Left ventricle myocardium inferior (tissue), 1 donor: ENCODE measurements at places on chromosomes 3 and 15.

DNA sequence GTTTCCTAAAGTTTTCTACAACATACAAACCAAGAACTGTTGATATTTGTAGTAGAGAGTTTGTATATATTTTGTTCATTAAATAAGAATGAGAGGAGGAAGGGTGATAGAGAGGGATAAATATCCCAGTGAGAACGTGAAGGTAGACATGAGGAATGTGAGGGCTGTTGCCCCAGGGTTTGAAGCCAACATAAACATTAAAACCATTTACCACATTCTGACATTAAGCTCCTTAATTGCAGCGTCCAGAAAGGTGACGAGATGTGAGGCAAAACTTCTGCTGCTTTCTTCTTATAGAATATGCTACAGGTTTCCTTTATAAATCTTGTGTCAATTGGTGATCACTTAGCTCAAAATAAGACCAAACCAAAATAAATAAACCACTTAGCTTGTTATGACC, 267.8 kb upstream of the CNTN4 start:
- DNase-seq, result no peak

- no peak for DNase-seq
Measured at GRCh38 chr15:72248514-72248913, 17.5 kb upstream of the PKM start.

DNA sequence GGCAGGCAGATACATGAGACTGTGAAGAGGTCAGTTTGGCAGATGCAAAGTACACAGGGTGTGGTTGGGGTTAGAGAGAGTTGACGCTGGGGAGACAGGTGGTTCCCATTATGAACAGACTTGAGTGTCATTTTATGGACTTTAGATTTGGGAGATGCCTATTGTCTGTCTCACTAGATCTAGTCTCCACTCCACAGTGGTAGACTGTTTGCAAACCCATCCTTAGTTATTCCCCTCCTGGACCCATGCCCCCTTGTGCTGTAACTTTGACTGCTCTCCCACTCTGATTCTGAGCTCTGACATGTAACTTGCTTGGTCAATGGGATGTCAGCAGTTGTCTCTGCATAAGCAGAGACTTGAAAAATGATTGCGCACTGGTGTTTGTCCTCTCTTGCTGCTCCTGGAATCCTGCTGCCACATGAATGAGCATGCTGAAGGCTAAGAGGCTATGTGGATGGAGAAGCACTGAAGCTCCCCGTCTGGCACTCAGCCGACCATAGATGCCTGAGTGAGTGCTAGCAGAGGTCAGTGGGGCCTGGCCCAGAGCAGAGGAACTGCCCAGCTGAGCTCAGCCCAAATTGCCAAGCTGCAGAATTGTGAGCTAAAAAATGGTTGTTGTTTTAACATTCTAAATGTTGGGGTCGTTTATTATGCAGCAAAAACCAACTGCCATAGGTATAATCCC, 88.2 kb downstream of the FAM43A start:
- no peak for DNase-seq

DNA sequence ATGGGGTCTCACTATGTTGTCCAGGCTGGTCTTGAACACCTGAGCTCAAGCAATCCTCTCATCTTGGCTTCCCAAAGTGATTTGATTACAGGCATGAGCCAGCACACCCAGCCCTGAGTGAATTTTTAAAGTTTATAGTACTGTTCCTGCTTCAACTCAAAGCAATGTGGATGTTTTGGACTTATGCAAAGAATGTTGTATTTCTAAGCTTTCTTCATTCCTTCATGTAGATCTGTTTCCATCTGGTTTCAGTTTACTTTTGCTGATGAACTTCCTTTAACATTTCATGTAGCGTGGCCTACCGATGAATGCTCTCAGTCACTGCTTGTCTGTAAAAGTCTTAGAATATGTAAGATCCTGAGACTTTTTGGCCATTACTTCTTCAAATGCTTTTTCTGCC, 23.2 kb downstream of the NRG4 start:
- no peak for DNase-seq

DNA sequence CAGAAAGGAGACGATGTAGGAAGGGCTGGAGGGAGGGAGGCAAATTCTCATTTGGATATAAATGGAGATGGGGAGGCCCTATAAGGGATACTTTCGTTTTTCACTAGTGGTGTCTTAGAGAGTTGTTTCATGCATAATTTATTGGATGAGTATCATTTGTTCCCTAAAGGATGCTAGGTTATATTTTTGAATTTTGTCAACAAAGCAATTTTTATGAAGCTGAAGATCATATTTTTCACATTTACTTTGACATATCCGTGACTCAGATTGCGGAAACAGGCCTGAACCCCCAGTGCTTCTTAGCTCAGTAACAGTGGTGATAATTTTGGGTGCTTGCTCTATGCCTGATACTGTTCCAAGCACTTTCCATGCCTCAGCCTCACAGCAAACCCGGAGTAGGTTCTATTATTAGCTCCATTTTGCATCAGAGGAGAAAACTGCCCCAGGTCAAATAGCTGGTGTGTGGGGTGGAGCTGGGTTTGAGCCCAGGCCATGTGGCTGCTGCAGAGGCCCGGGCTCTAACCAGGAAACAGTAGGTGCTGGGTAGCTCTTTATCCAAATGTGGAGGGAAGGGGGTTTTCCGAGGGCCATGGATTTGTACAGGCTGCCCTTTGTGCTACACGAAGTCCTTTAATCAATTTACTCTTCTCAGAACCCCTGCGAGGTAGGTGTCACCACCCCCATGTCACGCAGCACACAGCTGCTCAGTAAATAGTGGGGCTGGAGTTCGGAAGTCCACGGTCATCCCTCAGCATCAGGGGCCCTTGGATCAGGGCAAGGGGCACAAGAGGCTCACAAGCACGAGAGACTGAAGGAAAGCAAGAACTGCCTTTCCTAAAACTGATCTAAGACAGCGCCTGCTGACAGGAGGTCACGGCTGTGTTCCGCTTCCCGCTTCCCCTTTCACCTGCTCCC, 99.1 kb downstream of the SLC49A4 start:
- DNase-seq, result peak; percentile 36

DNA sequence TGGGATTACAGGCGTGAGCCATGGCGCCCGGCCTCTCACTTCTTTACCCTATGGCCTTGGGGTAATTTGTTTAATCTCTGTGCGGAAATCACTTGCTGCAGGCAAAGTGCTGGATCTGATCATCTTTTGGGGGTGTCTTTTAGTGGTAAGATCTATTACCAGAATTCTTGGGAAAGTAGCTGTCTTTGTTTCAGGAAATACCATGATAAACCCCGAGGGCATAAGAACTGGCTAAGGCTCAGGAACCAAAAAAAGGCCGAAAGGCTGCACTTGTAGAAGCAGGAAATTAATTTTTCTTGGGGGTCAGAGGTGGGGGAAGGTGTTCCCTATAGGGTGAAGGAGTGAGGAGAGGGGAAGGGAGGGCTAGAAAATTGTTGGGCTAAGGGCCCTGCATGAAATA, 22.7 kb upstream of the IGF2BP2 start:
- DNase-seq, result no peak

- DNase-seq, result no peak
Measured at GRCh38 chr15:74428442-74428787, 5.3 kb downstream of the SEMA7A start.

DNA sequence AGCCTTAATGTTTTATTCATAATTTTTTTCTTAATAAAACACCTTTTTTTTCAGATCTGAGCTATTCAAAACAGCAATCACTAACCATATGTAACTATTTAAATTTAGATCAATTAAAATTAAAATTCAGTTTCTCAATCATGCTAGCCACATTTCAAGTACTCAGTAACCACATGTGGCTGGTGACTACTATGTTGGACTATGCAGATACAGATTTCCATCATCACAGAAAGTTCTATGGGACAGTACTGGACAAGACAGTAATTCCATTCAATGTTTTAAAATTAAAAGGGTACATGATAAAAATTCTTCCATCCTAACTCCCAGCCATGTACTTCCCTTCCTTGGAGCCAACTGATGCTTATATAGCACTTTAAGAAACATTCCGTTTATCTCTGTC, 119.3 kb downstream of the GLDN start:
- DNase-seq, result no peak

DNA sequence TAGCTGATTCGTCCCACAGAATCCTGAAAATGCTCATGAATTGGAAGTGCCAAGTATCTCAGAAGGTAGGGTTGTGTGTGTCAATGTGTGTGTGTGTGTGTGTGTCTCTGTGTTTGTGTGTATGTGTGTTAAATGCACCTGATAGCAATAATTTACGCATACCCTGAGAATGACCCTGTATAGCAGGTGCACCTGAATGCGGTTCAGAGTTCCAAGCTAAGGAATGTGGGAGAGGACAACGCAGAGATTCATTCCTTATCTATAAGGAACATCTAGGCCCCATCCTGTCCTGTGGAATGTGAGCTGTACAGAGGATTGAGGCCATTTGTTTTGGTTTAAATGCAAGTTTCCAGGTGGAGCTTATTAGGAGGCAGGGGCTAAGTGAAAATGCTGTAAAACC, 49.1 kb upstream of the NEDD4 start:
- no peak for DNase-seq

- no peak for DNase-seq
Measured at GRCh38 chr3:99502871-99503270, 135.5 kb upstream of the COL8A1 start.

DNA sequence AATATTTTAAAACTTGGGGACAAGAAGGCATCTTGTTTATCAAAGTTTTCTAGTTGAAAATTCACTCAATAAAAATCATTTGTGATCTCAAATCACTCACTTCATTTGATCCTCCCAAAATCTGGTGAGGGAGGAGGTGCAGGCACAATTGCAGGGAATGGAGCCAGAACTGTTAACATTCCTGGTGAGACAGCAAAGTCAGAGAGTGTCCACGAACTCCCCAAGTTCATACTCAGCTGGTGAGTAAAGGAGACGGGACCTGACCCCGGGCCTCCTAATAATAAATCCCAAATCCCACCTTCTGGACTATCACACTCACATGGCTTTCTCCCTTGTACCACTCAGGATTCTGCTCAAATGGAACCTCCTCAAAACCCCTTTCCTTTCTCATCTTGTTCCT, 252.3 kb upstream of the LRTM1 start:
- DNase-seq, result no peak

DNA sequence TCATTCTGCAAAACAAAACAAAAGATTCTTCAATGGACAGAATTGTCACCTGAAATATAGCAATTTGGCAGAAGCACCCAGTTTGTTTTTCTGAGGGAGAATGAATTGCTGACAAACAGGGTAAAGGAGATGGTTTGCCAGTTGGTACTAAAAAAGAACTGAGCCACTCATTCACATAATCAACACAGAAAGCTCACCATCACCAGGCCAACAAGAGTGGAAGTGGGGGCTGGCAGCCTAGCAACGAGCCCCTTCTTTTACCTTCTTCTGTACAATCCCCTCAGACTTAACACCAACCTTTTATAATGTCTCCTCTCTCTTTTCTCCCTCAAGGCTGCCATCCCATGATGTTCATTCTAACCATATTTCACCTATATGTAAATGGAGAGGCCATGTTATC, 5.9 kb downstream of the TOP2B start:
- no peak for DNase-seq

DNA sequence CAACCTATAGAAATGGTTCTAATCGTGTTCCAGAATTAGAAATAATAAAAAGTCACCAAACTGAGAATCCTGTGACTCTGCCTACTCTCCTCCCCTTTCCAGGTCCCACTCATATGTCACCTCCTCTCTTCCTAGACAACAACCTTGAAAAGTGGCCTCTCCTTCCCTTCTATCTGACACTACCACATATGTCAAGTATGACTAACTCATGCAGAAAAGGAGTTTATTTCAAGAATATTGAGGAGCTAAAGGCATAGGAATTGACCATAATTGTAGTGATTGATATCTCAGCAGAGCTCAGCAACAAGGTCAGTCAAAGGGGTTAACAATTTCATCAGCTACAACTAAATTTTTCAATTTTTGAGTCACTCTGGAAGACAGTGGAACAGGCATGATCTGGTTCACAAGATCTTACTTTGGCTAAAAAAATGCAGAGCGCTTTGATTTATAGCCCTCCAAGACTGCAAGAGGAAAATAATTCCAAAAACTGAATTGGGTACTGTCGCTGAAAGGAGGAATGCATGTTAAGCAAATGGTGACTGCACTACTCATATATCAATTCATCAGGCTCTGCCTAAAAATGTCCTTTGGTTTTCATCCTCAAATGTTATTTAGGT, 160.6 kb upstream of the ARHGEF26 start:
- DNase-seq, result no peak

- no peak for DNase-seq
Measured at GRCh38 chr3:154458560-154458959, 28.6 kb upstream of the GPR149 start.

DNA sequence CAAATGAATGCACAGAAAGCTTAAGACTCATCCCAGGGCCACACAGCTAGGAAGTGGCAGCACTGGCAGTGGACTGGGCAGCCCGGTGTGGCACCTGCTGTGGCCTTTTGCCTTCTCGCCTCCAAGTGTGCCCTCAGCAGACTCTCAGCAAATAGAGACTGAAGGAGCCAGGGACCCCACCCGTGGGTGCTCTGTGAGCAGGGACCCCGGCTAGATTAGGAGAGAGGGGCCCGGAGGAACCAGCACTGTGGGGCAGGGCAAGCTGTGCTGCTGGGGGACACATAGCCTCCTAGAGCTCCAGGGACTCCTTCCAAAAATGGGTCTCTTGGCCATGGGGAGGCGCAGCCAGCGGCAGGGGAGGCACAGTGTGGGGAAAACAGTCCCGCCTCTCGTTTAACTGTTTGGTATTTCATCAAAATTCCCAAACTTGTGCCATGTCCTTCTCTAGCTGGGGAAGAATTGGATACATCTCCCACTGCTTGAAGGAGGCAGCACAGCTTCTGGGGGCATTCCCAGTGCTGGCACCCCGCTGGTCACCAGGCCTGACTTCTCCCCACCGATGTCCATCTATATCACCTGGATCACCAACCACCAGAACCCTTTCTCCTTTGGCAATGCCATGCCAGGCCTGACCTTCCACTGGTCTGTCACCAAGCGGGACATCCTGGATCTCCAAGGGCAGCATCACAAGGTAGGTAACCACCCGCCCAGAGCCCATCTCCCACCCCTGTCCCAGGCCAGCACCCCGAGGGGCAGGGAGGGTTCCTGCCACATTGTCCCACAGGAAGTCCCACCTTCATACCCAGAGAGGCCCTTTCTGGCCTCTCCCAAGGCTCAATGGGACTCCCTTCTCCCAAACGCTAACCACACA, 12.0 kb upstream of the TXNRD3 start:
- DNase-seq, result no peak
